ENCODE measurements at places on chromosomes 12 and 14.

GRCh38 chr12:19988001-19988400 lies 380.3 kb upstream of the PDE3A start:
- DNase-seq = no peak

- DNase-seq = no peak
These were observed 14.5 kb downstream of the DYRK2 start for GRCh38 chr12:67662910-67663538.

DNA sequence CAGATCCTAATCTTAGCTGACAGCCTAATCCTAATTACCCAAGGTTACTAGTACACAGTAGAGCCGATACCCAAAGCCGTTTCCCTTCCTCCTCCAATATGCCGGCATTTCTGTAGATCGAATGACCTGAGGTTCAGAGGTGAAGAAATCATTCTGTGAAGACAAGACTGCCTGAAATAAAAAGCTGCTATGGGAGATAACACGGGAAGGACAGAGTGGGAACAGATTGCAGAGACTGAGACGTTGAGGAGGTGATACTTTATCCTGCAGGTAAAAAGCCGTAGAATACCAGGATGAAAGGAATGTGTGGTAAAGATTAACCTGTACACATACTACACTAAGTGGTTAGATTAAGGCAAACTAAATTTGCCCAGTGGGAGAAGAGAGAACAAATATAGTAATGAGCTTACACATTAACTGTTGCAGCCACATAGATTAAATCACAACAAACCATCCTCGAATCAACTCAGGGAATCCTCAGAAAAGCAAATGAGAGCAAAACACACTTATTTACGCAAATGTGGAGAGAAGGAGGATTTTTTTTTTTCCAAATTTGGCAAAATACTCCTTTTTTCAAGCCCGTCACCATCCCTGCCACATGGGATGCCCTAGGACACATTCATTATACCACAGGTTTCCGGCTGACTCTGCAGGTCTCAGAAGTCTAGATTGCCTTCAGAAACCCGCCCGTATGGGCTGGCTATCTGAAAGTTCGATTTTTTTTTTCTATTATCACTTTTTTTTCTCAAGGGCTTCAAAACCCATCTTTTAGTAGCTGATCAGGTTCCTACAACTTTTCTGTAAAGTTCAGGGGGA lies 188.0 kb downstream of the TTC8 start:
- no peak for DNase-seq

- no peak for DNase-seq
These were observed 17.6 kb upstream of the EID3 start for GRCh38 chr12:104285740-104286515.

GRCh38 chr14:64463873-64464272 lies 1.4 kb upstream of the AKAP5 start:
- DNase-seq = no peak

- DNase-seq = no peak
These were observed 4.3 kb downstream of the DEGS2 start for GRCh38 chr14:100155049-100155621.

GRCh38 chr14:29895591-29896083 lies 32.0 kb downstream of the PRKD1 start:
- DNase-seq = no peak

DNA sequence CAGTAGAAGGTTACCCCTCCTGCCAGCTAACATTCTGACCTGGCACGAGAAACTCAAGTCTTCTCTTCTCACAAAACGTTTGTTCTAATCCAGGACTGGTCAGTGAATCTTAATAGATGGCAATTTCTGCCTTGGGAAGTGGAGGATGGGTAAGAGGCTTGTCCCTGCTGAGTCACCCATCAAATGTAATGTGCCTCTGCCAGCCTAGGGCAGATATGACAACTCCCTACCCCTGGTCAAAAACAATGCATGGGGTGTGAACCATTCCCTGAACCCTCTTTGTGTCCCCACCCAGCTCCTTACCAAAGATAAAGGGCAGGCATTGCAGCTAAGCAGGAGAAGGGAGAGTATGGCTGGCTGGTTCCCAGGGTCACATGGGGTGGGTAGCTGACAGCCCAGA lies 1052.9 kb downstream of the GALC start:
- no peak for DNase-seq

DNA sequence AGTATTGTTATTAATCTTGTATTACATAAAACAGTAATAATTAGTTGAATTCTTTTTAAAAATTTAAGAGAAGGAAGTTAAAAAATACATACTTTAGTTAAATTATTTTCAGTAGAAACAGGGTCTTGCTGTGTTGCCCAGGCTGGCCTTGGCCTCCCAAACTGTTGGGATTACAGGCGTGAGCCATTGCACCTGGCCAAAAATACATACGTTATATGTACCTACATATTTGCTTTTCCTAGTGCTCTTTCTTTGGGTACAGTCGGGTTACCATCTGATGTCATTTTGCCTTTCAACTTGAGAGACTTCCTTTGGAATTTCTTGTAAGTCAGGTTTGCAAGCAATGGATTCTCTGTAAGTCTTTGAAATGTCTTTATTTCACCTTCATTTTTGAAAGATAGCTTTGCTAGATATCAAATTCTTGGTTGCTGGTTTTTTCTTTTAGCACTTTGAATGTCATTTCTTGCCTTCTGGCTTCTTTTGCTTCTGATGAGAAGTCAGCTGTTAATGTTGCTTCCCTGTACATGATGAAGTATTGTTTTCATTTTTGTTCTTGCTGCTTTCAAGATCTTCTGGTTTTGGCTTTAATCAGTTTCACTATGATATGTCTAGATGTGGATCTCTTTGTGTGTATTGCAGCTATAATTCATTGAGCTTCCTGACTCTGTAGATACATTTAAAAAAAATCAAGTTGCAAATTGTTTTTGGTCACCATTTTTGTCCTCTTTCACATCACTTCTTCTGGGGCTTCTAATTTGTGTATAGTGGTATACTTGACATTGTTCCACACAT lies 84.4 kb downstream of the SPATS2 start:
- DNase-seq = no peak

GRCh38 chr12:3795066-3795465 lies 42.2 kb upstream of the CRACR2A start:
- DNase-seq = peak; percentile 73

DNA sequence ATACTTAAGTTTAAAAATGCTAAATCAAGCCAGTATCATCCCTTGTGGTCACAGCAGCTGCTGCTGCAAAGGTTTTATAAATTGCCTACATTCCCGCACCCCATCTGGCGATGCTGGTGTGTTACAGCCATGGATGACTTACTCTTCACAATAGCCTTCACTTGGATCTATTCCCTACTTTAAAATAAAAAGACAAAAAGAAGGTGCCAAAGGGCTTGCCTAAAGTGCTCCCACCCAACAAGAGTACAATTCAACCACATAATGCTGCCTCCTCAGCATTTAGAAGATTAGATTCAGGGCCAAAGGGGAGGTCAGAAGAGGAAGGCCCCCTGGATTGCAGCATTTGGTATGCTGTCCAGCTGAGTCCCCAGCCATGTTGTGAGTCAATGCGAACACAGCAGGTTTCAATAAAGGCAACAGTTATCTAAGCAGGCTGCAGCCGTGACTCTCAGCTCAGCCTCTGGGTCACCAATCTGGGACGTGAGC lies 176.1 kb downstream of the DAD1 start:
- no peak for DNase-seq

GRCh38 chr14:51020024-51020710 lies 74.7 kb downstream of the TRIM9 start:
- no peak for DNase-seq

- no peak for DNase-seq
These were observed 140.5 kb downstream of the SLC16A7 start for GRCh38 chr12:59736359-59736758.

- no peak for DNase-seq
These were observed 1094.0 kb downstream of the TMEM121 start for GRCh38 chr14:106620368-106620767.

DNA sequence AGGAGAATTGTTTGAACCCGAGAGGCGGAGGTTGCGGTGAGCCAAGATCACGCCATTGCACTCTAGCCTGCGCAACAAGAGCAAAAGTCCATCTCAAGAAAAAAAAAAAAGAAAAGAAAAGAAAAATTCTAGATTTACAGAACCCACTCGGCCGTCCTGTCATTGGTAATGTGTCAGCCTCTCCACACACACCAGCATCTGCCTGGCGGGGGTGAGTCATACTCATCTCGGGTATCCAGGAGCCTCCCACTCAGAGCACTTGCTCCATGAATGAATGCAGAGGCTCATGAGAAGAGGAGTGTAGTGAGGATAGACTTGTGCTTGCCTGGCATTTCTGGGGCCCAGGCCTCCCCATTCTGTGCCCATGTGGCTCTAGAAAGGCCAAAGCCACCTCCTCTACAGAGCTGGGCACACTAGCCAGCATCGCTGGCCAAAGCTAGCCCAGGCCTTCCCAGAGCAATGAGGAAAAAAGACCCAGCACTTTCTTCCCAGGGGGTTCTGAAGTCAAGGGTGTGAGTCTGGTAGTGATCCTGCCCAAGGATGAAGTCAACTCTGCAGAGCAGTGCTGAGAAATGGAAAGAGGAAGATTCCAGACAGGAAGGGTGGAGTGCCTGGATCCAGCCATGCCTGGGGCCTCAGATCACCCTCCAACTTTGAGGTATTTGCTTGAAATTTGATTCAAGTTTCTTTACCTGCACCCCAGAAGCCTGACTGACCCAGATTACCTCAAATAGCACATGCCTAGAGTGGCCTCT lies 31.2 kb upstream of the KLC1 start:
- no peak for DNase-seq

DNA sequence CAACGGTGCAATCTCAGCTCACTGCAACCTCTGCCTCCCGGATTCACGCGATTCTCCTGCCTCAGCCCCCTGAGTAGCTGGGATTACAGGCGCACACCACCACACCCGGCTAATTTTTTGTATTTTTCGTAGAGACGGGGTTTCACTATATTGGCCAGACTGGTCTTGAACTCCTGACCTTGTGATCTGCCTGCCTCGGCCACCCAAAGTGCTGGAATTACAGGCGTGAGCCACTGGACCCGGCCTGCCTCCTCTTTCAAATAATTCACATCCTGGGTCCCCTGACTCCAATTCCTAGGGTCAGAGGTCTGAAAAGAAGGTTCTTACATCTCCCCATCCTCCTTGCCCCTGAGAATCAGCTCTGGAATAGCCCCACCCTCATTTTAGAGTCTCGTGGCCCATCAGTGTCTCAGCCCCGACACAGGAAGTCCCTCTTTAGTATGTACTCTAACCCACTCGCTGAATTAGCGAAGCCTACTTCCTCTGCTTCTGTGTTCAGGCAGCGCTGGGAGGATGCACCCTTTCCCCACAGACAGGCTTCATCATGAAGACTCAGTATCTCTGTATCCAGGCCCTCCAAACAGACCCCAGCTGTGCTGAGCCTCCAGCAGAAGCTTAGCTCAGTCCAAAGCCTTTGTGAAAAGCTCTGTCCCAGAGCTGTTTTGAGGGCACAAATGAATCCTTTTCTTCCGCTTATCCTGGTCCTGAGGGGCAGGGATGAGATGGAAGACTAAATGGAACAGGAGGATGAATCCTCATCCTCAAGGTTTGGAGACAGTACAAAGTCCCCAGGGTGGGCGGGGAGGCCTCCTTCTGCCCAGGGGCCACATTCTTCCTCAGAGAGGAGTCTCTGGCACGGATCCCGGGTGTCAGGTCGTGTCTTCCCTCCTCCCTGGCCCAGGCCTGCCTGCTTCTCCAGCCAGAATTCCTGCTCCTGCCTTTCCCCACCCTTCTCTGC lies 3.5 kb downstream of the LPAR5 start:
- DNase-seq = no peak

DNA sequence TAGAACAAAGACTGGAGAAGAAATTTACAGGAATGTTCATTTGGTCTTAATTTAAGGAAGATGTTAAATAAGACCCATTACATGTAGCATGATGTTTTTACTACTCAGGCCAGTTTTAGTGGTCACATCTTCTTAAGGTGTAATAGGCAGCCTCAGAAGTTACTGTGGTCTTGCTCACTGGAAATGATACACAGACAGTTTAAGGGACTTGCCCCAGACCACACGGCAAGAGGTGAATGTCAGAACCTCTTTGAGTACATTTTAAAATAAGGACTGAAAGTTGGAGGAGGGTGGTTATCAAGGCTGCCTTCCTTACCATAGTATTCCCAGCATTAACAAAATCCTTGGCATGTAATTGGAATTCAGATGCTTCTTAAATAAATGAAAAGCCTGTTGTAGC lies 37.9 kb downstream of the LRRK2 start:
- DNase-seq = no peak

- DNase-seq = no peak
These were observed 27.7 kb downstream of the SETD3 start for GRCh38 chr14:99452968-99453367.

GRCh38 chr14:35897616-35898111 lies 71.5 kb downstream of the BRMS1L start:
- DNase-seq = no peak

DNA sequence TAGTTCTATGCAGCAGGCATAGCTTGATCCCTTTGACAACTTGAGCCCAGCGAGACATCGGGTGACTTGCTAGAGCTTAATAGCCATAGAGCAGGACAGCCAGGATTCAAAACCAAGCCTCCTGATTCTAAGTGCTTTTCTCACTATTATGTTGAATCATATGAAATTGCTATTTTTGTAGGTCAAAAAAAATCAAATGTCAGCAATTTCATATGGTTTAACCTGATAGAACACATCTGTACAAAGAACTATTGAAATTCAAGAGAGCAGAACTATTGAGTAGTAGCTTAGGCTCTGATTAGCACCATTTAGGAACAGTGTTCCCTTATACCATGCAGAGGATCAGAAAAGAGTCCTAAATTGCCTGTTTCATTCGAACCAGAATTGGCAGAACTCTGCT lies 132.0 kb downstream of the EMP1 start:
- no peak for DNase-seq

GRCh38 chr14:44663136-44663535 lies 156.1 kb upstream of the FSCB start:
- DNase-seq = no peak

- no peak for DNase-seq
These were observed 1.1 kb downstream of the GPHN start for GRCh38 chr14:66508846-66509621.

DNA sequence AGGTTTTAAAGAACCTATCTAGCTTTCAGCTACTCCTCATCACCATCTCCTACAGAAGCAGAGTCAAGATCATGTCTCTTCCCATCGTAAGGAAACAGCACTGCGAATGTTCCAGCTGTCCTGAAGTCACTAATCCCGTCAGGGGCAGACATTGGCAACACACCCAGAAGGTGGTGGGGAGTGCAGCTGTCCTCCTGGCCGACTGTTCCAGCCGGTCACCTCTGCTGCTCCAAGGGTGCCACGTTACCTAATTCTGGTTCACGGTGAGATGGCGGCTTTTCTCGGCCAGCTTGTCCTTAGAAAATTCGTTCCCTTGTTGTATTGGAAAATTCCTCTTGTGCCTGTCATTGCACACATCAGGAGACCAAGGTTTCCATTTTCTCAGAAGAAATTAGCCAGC lies 196.2 kb downstream of the ZFP36L1 start:
- DNase-seq = no peak

GRCh38 chr12:74780182-74780849 lies 242.7 kb downstream of the ATXN7L3B start:
- DNase-seq = no peak

GRCh38 chr12:32265456-32265855 lies 133.9 kb upstream of the FGD4 start:
- DNase-seq = no peak

GRCh38 chr14:23470947-23471346 lies 1.4 kb downstream of the NGDN start:
- no peak for DNase-seq

- no peak for DNase-seq
These were observed 462.9 kb upstream of the MIS18BP1 start for GRCh38 chr14:45715946-45716345.

Measured in NCI-H1436 treated with DMSO at 0.1 percent for 48 hours (cell line).